Stimulated activated naive CD8-positive, alpha-beta T cell treated with anti-CD3 and anti-CD28 coated beads, Interleukin-15, amount 100 ng/mL, for 72 hours (primary cell): ENCODE measurements at places on chromosomes 6 and 20.

GRCh38 chr6:127966616-127967015, 65.8 kb upstream of the THEMIS start:
- no peak for DNase-seq

- no peak for DNase-seq
Measured at GRCh38 chr20:36579996-36580545, 6.7 kb downstream of the TGIF2 start.

GRCh38 chr6:48061265-48061990, 49.6 kb downstream of the PTCHD4 start:
- DNase-seq, result no peak

GRCh38 chr6:87237804-87238203, 82.4 kb downstream of the ZNF292 start:
- DNase-seq, result no peak

DNA sequence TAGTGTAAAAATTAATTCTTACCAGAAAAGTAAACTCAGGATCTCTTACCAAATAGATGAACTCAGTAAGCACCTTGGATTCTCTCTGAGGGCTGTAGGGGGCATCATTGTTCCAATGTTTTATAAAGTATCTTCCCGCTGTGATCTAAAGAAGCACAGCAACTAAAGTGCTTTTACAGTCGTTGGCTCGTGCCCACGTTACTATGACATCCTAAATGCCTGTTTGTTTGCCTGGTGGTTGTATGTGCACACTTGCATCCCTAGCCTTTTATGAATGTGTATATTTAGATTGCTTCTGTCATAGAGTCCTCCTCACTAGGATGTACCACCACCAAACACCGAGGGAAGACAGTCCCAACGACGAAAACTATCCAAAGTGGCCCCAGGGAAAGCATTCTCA, 34.5 kb downstream of the SLX4IP start:
- no peak for DNase-seq

DNA sequence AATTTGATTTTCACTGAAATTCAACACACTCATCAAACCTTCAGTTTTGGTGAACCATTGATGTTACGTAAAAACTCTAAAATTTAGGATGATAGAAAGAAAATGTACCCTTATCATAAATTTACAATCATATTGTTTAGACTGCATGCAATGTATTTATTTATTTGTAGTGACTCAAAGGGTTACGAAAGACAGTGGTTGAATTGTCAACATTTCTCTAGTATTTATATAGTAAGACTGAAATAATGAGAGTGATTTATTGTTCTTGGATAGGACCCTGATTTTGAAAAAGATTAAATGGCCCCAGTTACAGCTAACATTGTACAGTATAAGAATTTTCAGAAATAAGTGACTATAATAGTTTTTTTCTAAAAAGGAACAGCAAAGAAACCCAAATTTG, 591.5 kb downstream of the RFPL4B start:
- DNase-seq, result no peak

- DNase-seq, result no peak
Measured at GRCh38 chr6:80364149-80364548, 257.7 kb downstream of the BCKDHB start.

DNA sequence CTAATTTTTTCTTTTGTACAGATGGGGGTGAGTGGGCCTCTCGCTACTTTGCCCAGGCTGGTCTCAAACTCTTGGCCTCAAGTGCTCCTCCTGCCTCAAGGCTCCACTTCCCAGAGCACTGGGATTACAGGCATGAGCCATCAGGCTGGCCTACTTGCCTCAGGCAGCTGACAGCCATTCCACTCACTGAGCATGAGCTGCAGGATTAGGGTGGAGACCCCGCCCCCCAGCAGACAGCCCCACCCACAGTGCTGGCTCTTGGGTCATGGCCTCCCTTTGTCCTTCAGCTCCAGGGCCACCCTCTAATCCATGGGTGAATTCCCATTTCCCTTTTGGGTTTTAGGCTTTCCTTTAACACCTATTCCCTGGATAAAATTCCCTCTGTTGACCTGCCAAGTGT, 82.1 kb downstream of the BFSP1 start:
- no peak for DNase-seq

DNA sequence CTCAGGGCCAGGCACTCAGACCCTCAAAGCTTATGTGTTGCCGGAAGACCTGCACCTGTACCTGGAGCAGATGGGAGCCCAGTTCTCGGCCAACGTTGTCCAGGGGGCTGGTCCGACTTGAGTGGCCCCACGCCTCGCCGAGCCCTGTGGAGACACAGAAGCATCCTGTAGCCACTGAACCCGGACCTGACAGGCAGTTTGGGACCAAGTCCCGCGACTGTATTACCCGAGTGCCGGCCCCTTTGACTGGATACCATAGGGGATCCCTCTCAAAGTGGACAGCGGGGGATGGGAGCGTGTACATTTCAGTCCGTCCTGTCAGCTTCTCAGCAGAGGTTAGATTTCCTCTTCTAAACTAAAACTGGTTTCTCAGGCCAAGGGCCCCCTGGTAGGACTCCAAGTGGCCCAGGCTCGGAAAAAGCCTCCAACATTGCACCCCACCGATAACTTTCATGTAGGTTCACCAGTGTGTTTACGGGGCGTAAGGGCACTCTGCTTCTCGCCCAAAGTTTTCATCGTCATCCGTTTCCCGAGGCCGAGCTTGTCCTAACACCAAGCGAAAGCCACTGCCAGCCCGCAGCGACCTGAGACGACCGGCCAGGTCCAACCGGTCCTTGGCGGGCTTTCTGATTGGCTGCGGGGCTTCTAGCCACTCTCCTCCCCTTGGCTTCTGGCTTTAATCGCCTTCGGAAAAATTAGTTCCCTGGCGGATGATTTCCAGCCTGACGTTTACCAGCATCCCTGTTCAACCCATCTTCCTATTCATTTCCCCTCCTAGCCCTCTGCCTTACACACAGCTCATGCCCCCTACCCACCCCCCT, 10.8 kb downstream of the SIM1 start:
- no peak for DNase-seq

GRCh38 chr6:131642565-131642964, 5.5 kb downstream of the ENPP3 start:
- DNase-seq, result no peak

DNA sequence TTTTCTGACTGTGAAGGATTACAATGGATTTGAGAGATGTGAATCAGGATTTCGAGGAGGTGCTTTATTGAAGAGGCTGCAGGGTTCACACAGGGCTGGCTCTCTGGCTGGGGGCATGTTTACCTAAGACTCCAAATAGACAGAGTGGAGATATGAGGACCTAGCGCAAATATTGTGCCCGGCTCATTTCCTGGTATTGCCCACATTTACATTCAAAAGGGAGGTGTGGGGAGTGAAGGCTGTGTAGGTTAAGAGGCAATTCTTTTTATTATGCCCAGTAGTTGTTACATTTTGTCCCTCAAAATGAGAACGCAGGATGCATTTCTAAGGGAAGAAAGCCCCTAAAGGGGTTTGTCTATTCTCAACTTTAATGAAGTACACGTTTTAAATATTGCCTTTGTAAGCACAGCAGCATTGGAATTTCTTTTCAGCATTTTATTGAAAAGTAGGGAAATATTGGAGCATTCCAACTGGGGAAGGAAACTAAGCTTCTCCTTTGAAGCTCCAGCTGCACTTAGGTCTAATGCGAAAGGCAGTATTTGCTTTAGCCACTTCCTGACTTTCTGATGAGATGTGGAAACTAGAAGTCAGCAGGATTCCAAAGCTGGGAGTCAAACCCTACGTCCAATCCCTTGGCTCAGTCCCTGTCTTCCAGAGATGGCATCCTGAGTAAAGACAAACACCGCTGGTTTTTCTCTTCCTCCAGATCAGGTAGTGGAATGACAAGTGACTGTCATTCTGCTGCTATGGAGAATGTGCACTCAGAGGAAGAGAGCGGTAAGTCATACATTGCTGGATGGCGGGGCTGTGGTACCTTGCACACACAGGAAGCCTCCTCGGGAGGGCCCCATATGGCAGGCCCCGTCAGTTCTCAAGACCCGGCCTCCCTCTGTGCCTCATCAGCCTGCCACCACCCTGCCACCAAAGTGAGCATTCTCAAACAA, 70.7 kb downstream of the MYB start:
- no peak for DNase-seq

DNA sequence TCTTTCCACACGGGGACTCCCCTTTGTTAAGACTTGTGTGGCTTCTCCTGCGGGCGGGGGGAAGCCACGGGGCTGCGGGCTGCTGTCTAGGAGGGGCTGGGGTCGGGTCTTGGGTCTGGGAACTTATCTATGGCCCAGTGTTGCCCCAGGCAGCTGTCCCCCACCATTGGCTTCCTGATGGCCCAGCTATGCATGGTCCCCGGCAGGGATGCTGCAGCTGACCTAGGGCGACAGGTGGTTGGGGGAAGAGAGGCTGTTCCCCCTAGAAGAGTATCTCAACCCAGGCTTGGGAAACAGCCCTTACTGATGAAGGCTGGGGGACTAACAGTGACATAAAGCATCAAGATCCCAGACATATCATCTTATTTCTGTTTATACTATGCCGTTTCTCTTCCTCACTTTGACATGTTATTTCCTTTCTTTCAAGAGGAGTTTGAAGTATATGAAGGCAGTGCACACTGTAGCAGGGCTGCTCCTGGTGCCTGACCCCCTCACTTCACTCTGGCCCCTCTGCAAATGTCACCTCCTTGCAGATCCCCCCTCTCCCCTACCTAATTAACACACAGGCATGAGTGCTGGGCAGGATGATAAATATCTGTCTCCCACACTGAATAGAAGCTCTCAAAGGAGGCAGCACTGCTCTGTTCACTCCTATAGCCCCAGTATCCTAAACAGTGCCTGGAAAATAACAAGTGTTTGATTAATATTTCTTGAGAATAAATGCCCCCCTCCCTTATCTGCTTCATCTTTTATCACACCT, 87.0 kb downstream of the HIVEP2 start:
- no peak for DNase-seq
